ENCODE measurements at places on chromosomes 12 and 14.

DNA sequence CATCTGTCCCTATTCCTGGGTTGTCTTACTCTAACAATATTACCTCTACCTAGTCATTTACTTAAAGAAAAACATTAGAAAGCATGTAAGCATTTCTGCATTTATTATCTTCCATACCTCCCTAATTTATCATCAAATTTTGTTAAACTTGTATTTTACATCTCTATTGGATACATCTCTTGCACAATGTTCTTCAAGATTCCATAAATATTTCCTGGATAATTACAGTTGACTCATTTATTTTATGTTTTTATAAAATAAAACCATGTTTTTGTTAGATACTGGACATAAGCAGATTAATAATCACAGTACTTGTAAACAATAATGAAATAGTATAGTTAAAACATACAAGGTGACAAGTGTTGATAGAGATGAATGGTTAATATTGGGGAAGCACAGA, 209.0 kb downstream of the TMTC3 start:
- DNase-seq, result no peak

DNA sequence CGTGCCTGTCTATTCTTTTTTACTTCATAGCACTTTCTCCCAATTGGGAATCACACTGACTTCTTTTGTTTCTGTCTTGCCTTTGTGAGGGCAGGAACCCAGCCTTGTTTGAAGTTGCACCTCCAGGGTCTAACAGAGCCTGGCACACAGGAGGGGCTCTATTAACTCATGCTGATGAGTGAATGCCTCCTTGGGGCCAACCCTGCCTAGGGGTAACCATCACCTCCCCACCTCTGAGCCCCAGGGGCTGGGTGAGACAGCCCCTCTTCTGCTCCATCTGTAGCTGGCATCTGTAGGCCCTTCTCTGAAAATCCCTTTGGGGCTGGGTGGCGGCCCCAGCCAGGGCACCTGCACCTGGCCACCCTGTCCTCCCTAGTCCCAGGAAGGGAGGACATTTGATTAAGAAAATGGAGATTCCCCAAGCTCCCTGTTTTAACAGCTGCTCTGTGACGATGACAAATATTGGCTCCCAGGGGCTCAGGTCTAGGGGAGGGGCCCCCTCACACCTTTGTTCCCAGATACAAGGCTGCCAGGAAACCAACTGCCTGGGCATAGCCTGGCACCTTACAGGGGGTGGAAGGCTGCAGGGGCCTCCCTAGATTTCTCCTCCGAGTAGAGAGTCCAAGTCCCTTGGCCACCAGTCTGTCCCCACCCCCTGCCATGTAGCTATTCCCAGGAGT, 11.8 kb downstream of the TAMALIN start:
- DNase-seq, result no peak

DNA sequence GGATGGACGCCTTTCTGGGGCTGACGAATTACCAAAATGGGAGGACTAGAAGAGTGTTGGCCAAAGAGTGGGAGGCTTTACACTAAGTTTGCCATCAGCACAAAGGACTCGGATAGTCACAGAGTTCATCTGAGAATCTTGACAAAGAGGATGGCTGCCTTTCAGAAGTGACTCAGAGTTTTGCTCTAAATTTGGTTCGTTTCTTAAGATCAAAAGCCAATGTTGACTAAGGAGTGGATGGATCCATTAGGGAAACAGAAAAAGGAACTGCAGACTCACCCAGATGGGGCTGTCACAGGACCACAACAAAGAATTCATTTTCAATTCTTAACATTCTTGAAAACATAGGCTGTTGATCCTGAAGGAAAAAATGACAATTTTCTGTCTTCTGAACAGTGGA, 81.3 kb upstream of the DUSP6 start:
- DNase-seq, result no peak

DNA sequence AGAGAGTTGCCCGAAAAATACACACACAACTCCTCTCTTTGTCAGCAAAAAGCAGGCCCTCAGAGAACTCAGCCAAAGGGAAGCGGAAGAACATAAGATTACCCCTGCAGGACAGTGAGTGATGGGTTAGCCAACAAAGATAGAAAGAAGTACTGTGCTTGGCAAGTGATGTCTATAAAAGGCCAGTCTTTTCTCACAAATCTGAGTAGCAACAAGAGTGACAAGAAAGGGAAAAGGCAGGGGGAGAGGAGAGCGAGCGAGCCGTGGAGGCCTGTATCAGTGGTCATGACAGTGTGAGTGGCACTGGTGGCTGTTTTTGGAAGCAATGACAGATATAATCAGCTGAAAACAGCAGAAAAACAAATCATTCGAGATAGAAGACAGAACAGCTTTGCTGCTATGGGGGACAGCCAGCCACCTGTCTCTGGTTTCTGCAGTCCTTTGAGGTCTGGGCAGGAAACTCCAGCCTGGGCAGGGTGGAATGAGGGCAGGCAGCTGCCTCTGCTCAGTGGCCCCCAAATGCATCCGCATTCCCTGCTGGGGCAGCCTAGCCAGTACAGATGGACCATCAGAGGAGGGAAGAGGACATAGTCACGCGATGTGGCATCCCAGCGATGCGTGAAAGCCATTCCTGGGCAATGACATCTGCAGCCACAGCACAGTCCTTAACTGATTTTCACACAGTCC, 74.7 kb downstream of the TRIM9 start:
- peak; percentile 24 for DNase-seq

DNA sequence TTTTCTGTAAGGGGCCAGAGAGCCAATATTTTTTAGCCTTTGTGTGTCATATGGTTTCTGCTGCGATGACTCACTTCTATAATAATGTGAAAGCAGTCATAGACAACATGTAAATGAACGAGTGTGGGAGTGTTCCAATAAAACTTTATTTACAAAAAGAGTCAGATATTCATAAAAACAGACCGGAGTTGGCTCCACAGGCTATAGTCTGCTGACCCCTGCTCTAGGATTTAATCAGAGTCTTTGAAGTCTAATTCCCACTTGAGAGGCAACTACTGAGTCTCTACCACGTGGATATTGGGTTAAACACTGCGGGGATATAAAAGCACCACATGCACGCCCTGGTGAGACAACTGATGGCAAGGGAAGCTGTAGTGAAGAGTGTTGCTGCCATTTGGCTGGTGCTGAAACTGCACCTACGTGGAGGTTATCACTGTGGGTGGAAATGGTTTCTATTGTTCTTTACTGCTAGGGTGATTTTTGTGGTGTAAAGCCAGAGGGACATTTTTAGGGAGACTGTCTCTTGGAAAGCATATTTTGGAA, 3.6 kb upstream of the NINJ2 start:
- peak; percentile 51 for DNase-seq

- peak; percentile 82 for DNase-seq
These were observed at the start of gene EID3 for GRCh38 chr12:104303538-104304151. EID3 (plus strand) TSS chr12:104303739; CDS start chr12:104303935, 196 bp downstream.
